ENCODE measurements at places on chromosomes 3 and 15.
A peak's percentile ranks its signal among the peaks of the same experiment; 100 is the strongest.

- no peak for DNase-seq
These were observed 289.0 kb downstream of the SLC9A9 start for GRCh38 chr3:143559296-143559695.

DNA sequence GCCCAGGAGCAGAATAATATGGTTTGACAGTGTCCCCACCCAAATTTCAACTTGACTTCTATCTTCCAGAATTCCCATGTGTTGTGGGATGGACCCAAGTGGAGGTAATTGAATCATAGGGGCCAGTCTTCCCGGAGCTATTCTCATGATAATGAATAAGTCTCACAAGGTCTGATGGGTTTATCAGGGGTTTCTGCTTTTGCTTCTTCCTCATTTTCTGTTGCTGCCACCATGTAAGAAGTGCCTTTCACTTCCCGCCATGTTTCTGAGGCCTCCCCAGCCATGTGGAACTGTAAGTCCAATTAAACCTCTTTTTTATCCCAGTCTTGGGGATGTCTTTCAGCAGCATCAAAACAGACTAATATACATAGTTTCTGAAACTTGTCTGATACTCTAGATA lies 28.4 kb upstream of the ATP2C1 start:
- no peak for DNase-seq

GRCh38 chr3:196803891-196804468 lies 63.7 kb upstream of the SENP5 start:
- no peak for DNase-seq

DNA sequence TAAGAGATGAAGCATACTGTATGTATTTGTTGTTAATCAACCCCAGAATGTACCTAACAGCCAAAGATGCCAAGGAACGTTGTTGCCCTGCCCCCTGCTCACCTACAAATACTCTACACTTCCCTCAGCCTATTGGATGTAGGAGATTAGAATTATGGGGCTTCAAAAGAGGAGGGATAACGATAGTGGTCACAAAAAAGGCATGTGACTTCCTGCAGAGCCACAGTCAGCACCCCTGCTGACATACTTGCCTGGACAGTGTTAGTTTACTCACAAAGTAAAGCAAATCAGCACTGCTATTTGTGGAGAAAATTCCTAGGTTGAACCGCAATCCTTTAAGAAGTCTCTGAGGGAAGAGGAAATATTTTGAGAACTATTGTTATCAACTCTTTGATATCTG lies 37.9 kb downstream of the PARP15 start:
- no peak for DNase-seq

DNA sequence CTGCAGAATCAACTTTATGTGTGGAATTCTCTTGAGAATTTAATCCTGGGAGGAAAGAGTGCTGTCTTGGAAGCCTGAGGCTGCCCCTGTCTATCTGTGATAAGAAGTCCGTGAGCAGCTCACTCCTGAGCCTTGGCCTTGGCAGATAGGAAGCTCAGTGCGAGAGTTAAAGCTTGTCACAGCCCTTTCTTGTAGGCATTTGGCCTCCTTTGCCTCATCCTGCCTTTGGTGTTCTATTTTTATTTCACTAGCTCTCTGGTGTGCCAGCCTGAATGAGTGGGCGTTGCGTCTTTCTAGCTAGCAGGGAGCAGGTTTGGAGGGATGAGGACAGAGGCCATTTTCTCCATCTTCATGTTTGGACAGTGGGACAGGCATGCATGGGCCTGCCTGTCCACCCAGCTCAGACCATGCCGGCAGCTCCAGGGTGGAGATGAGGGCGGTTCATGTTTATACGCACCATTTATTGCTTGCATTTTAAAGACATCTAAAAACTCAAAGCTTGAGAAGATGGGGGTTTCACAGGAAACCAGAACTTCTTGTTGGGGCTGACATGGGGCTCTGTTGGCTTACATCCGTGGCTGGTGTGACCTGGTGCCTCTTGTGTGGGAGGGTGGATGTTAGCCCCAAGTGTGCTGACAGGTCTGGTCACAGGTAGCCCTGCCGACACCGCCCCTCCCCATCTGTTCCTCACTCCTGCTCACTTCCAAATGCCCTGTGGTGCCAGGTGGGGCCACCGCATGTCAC lies 29.8 kb downstream of the IRAK2 start:
- DNase-seq = no peak

DNA sequence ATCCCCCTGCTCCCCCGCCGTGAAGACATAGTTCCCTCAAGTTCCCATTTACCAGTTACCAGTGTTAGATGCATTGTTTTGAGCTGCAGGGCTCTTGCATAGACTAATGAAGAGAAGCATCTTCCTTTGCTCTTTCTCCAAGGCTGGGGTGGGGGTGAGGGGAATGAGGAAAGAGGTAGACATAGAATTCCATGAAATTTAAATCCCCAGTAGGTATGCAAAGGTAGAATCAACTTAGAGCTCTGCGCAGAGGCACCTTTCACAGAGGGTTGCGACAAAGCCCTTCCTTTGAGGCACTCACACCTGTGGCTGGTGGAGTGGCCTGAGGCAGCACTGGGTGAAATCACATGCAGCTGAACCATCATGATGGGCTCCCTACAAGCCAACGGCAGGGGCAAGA lies 101.3 kb downstream of the WDR76 start:
- no peak for DNase-seq

- peak; percentile 17 for DNase-seq
These were observed 1.2 kb upstream of the USF3 start for GRCh38 chr3:113697500-113698090.

DNA sequence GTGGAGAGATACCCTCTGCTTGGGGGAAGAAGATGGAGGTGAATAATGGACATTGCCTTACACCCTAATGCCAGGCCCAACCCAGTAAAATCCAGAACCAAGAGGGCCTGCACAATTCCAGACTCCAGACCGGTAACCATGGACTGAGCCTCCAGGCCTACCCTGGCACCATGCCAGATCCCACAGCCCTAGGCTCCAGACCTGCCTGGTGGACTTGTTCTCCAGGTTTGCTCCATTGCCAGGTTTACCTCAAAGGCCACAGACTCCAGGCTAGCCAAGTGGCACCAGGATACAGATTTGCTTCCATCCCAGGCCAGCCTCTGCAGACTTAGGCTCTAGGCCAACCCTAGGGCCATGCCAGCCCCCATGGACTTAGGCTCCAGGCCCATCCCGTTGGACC lies 14.0 kb downstream of the PLCH1 start:
- DNase-seq = no peak

DNA sequence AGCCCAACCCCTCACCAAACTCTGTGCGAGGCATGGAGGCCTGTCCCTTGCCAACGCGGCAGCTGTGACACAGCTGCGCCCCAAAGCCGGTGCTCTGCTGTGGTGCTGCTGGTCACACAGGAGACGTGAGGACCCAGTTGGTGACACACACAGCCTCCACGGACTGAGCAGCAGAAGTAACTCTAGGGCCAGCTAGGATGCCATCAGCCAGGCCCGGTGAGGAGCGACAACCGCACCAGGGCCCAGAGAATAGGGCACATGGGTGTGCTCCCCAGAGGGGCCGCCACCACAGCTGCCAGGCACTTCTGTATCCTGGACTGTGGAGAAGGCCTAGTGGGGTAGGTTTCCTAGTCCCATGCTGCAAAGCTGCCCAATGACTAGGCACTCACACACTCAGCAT lies 10.7 kb downstream of the ZXDC start:
- DNase-seq = no peak

- DNase-seq = peak; percentile 24
These were observed 38.7 kb downstream of the C3orf38 start for GRCh38 chr3:88188436-88188835.

DNA sequence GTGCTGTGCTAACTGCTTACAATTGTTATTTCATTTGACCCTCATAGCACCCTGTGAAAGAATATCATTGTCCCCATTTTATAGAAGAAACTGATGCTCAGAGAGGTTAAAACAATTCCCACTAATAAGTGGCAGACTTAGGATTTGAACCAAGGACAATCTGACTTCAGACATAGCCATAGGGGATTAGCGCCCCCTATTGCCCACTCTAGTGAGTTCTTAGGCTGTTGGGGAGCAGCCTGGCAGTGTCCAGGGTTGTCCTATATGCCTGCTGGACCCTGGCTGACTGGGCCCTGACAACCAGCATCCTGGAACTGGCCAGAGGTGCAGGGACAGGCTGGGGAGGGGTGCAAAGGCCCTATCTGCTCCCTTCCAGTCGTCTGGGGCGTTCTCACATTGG lies 15.4 kb downstream of the DPH3 start:
- DNase-seq = peak; percentile 66

- DNase-seq = peak; percentile 32
These were observed 69.0 kb upstream of the HRH1 start for GRCh38 chr3:11085093-11085840.

DNA sequence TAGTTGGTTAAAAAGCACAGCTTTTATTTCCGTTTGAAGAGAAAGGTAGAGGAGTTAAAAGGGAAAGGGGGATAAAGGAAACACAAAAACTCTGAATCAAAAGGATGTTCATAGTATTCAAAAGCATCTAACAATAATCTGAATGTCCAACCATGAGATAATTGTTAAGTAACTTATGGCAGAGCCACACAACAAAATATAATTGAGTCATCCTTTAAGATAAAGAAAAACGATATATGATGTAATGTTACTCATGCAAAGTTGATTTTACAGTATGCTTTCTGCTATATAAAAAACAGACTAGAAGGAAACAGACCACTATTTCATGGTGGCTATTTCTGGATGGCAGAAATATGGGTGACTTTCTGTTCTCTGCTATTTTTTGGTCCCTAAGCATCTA lies 3.9 kb downstream of the XPC start:
- peak; percentile 47 for DNase-seq

DNA sequence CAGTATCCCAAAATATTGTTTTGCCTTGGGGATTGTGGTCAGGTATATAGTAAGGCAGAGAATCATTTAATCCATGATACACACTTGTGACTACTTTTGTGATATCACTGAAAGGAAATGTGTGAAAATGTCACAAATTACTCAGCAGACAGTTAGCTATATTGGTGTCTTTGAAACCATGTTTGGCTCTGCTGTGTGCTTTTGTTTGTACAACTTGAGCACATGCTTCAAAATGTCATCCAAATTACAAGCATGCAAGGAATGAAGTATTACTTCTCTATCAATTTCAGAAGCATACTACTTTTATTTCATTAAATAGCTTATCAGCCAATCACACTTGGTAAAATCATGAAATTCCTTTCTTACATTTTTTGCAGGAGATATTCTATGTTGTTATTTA lies 619.0 kb upstream of the AGTR1 start:
- DNase-seq = no peak

DNA sequence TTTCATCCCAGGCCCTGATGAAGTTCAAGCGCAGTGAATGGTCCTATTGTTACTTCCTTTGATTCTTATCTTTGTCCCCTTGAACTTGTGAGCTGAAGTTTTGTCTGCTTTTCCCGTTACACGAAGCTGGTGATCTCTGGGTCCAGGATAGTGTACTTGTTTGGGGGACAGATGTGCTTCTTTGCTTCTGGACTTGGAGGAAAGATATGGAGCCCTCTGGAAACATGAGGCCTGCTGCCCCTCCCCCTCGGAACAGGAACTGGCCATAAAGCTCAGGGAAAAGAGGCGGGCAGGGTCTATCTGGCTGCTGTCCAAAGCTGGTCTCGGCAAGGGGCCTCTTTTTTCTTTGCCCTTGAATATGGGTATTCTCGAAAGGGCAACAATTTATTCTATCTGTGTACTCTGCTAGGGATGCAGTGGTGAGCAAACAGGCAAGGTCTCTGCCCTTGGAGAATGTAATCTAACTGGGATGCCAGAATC lies 47.6 kb downstream of the IDH2 start:
- DNase-seq = no peak

DNA sequence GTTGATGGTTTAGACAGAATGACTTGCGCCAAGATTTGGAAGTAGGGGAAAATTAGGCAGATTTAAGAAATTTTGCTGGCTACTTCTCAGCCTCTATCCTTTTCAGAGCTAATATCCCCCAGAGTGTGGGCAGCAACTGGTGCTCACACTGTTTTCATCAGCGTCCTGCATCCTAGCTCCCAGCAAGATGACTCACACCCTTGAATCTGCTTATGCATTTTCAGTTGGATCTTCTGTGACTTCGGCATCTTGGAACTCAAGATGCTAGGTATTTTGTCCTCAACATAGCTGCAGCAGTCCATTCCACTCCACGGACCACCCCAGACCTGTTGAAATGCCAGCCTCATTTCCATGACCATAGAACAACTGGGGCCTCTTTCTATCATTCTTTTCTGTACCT lies 336.1 kb upstream of the NR2F2 start:
- peak; percentile 57 for DNase-seq

DNA sequence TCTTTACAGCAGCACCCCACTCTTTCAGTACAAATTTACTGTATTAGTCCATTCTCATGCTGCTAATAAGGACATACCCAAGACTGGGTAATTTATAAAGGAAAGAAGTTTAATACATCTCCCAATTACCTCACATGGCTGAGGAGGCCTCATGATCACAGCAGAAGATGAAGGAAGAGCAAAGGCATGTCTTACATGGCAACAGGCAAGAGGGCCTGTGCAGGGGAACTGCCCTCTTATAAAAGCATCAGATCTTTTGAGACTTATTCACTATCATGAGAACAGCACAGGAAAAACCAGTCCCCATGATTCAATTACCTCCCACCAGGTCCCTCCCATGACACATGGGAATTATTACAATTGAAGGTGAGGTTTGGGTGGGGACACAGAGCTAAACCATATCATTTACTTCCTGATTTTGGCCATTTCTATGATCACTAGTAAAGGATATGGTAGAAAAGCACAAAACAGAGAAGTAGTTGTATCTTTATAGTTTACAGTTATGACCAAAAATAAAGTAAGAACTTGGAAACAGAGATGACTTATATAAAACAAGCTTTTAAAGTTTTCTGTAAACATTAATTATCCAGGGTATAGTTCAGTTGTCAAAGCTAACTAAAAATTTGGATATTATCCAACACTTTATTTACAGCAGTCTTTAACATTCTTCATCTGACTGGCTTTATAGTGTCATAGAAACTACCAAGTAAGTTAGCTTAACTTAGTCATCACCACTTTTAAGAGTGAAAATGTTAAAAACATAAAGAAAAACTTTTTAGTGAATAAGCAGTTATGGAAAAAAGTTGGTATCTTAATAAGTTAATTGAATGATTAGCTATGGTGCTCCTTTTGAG lies 40.2 kb downstream of the P2RY1 start:
- DNase-seq = no peak

GRCh38 chr3:168094580-168094876 lies 1.2 kb downstream of the GOLIM4 start:
- no peak for DNase-seq

- DNase-seq = peak; percentile 62
These were observed 49.9 kb downstream of the ALDH1A2 start for GRCh38 chr15:58015565-58015964.

GRCh38 chr3:39184968-39185285 lies 7.5 kb downstream of the XIRP1 start:
- no peak for DNase-seq

DNA sequence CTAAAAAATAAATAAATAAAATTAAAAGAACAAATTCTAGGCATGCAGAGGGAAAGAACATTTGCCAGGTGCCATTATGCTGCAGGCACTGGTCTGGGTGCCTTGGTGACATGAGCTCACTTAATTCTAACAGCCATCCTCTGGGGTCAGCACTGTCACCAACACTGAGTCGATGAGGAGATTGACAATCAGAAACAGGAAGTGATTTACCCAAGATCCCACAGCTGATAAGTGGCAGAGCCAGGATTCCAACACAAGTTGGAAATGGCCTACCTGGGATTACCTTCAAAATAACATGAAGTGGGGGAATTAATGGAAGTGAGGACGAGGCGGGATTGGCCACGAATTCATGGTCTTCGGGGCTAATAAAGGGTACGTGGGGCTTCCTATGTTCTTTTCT lies 3.6 kb downstream of the PLIN1 start:
- DNase-seq = no peak

- no peak for DNase-seq
These were observed 1.7 kb downstream of the MESP2 start for GRCh38 chr15:89777782-89778380.

- DNase-seq = no peak
These were observed 176.2 kb upstream of the TPM1 start for GRCh38 chr15:62866366-62866765.

Measured in ELR (cell line).